T-helper 17 cell (primary cell): ENCODE measurements at places on chromosomes 6 and 20.

DNA sequence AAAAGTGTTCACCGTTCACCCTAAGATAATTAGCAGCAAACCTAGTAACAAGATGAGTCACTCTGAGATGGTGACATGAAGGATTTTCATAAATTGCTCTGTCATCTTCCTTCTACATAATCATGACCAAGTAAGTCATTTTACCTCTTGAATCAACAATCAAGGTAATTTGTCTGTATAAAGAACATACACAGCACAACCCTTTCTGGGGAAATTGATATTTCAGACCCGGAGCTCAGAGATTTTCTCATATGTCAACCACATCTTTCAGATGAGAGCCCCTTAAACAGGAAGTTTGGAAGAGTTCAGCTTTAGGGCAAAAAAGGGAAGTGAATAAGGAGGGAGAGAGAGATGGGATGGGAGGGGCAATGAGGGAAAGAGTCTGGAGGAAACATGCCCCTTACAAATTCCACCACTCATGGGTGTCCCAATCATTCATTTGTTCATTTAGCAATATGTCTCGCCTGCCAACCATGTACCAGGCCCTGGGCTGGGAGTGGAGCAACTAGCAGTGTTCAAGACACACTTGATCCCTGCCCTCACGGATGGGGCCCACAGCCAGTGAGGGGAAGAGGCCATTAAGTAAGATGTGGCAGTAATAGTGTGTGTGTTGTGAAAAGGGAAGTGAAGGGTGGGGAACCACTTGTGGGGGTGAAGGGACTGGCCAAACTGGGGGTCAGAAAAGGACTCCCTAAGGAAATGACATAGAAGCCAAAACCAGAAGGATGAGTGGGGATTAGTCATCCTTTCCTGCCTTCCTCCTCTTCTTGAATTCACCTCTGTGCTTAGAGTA lies 190.9 kb downstream of the MAFB start:
- no peaks in the 10 kb centered on the region for H3K27me3 ChIP-seq
- H3K36me3 ChIP-seq = no peaks in the 10 kb centered on the region
- H3K4me1 ChIP-seq = no peaks in the 10 kb centered on the region
- no peak overlapping the region for H3K4me3 ChIP-seq
- no peak for DNase-seq

- DNase-seq = no peak
- peaks cover 79% of the 10 kb centered on the region for H3K27me3 ChIP-seq
- H3K4me3 ChIP-seq = no peak overlapping the region
- H3K27ac ChIP-seq = no peak overlapping the region
Measured at GRCh38 chr6:75220357-75220756, 14.5 kb upstream of the COL12A1 start.

DNA sequence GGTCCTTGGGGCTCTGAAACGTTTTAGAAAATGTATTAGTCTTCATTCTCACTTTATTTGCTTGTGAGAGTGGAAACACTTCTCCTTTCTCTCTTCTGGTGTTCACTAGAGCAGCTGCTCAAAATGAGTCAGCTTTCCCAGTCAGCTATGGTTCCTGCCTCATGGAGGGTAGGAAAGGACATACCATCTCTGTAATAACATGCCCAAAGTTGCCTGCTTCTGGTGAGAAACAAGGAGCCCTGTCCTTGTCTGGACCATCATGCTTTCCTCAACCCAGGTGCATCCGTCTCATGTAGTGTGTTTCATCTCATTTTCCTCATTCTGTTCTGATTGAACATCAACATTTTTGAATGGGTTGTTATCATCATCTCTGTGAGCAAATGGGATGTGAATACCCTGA lies 17.1 kb upstream of the TINAG start:
- no peak overlapping the region for H3K27ac ChIP-seq
- H3K27me3 ChIP-seq = no peaks in the 10 kb centered on the region
- H3K36me3 ChIP-seq = no peaks in the 10 kb centered on the region
- H3K4me1 ChIP-seq = no peaks in the 10 kb centered on the region
- no peak for DNase-seq

- H3K4me3 ChIP-seq = no peak overlapping the region
- DNase-seq = no peak
- no peaks in the 10 kb centered on the region for H3K4me1 ChIP-seq
- H3K27me3 ChIP-seq = peaks cover 30% of the 10 kb centered on the region
- no peaks in the 10 kb centered on the region for H3K36me3 ChIP-seq
Measured at GRCh38 chr6:152380351-152380767, 256.8 kb downstream of the SYNE1 start.

GRCh38 chr20:25858495-25859425 lies 162.1 kb upstream of the ZNF337 start:
- DNase-seq = no peak
- H3K27ac ChIP-seq = peak overlapping the region; percentile 67
- peaks cover 6% of the 10 kb centered on the region for H3K36me3 ChIP-seq
- peaks cover 87% of the 10 kb centered on the region for H3K27me3 ChIP-seq
- H3K4me1 ChIP-seq = peaks cover 47% of the 10 kb centered on the region

DNA sequence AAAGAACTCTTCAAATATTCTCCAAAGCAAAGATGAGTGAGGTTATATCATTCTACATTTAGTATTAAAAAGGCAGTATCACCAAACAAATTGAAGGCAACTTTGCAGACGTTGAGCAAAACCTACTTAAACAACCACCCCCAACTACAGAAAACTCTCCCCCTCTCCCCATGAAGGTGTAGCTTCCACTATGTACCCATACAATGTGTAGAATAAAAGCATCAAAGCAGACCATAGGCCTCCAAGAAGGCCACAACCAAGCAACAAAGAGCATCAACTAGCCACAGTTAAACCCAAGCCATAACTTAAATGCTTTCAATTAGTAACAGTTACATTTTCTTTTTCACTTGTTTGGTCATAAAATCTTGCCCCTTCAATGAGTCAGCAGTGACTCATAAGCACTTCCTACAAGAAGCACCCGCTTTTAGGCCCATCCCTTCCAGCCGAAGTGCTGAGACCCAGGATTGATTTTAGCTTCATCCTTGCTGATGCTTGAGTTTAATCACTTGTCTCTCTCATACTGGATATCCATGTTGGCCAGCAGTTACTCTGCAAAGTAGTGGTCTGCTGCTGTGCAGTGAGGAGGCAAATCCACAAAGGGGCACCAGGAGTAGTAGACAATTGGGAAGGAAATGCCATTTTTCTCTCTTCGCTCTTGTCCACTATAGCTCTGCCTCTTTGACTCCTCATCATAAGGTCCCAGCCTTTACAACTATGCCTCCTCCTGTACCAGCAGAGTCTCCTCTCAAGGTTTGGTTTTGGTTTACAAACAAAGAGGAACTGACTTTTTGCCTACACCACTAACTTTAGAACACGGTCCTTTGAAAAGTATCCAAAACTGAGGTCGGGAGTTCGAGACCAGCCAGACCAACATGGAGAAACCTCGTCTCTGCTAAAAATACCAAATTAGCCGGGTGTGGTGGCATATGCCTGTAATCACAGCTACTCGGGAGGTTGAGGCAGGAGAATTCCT lies 8.4 kb upstream of the NUP153 start:
- no peaks in the 10 kb centered on the region for H3K36me3 ChIP-seq
- no peaks in the 10 kb centered on the region for H3K27me3 ChIP-seq
- peaks cover 11% of the 10 kb centered on the region for H3K4me1 ChIP-seq
- no peak for DNase-seq
